ENCODE measurements at places on chromosomes 2 and 18.

GRCh38 chr18:31683106-31683505, 1.3 kb downstream of the B4GALT6 start:
- DNase-seq, result no peak

- no peak for DNase-seq
Observed at GRCh38 chr2:98583276-98583675, 25.0 kb downstream of the COA5 start.

DNA sequence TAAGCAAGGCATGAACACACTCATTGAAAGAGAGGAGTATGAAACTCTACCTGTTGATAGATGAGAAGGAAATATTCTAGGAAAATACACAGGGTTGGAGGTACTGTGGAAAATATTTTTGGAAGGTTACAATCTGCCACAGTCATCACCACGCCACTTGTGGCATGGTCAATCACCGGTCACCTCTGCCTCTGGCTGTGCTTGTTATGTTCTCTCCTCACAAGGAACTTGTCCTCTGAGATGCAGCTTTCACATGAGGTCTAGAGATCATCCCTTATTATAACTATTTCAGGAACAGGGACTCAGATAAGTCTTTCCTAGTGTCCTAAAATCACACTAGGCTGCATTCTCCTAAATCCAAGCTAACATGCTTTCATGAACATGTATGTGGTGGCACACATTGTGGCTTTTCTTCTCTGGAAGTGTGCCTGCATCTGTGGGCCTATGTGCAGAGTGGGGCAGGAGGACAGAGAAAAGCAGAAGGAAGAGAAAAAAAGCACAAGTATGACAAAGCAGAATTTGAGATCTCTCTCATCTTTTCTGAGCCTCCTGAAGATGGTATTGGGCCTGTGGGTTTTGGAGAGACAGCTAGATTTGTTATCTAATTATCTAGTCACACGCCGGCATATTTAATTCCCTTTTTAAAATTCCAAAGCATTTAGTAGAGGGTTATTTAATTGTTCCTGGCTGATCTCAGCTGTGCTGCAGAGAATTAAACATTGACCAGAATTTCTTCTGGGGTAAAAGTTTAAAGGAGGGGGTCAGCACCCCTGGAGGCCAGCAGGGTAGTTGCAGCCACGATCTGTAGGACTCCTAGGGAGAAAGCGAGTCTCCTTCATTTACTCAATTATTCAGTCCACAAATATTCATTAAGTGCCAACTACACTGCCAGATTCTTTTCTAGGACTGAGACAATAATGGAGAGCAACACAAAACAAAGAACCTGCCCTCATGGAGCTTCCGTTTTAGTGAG, 294.6 kb downstream of the RDH14 start:
- DNase-seq, result no peak

DNA sequence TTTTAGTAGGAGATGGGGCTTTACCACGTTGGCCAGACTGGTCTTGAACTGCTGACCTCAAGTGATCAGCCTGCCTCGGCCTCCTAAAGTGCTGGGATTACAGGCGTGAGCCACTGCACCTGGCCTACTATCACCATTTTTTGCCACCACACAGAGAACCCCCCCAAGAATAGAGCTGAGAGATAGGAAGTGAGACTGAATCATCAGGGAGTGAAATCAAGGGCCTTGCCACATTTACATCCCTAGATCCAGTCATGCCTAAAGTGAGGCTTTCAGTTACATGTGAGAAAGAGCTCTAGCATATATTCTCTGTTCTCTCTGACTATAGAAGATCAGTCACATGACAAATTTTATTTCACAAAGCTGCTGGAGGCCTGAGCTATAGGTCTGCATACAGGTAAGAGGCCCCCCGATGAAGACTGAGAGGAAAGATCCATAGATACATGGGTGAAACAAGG, 28.0 kb upstream of the KCMF1 start:
- DNase-seq, result no peak

GRCh38 chr2:19224011-19224410, 134.4 kb downstream of the OSR1 start:
- no peak for DNase-seq

- DNase-seq, result no peak
Observed at GRCh38 chr2:111068435-111069058, 52.2 kb upstream of the BCL2L11 start.

DNA sequence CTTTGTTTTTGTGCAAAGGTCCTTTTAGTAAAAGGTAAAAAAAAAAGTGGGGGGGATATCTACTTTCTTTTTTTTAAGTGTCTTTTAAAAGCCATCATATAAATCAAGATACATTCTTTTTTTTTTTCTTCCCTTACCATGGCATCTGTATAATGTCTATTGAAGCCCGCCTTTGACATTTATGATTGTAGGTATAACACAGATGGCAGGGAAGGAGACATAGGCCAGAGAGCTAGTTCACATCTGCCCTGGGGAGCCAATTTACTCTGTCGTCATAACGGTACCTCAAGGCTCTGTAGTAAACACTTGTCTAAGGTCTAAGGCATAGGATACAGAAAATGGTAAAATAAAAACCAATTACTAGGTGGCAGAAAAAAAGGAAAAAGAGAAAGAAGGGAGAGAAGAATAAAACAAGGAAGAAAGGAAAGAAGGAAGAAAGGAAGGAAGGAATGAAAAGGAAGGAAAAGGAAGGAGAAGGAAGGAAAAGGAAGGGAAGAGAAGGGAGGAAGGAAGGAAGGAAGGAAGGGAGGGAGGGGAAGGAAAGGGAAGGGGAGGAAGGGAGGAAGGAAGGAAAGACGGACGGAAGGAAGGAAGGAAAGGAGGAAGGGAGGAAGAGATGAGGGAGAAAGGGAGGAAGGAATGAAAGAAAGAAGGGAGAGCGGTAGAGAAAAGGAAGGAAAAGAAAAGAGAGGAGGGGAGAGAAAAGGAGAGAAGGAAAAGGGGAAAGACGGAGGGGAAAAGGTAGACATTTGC, 343.5 kb downstream of the RBM43 start:
- DNase-seq, result no peak

GRCh38 chr2:133518700-133519344, 49.4 kb downstream of the NCKAP5 start:
- DNase-seq, result no peak

DNA sequence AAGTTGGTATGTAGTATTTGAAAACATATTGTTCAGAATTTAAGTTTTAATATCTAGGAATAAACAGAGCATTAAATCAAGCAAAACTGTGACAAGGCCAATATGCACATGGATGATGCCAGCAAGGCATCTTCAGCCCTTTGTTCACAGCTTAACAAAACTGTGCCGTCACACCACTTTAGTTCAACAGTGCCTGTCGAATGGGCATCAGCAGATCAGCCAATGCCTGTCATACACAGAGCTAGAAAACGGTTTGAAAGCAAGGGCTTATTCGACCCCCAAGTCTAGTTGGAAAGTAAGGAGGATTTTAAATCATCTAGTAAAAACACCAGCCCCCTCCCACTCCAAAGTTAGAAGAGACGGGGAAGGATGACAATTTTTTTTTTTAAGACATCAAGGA, 16.7 kb downstream of the ZEB2 start:
- no peak for DNase-seq

GRCh38 chr2:13596233-13596632, 879.5 kb downstream of the TRIB2 start:
- no peak for DNase-seq

All from right hindlimb (tissue), 1 donor.